ENCODE measurements at places on chromosomes 7 and 10.

DNA sequence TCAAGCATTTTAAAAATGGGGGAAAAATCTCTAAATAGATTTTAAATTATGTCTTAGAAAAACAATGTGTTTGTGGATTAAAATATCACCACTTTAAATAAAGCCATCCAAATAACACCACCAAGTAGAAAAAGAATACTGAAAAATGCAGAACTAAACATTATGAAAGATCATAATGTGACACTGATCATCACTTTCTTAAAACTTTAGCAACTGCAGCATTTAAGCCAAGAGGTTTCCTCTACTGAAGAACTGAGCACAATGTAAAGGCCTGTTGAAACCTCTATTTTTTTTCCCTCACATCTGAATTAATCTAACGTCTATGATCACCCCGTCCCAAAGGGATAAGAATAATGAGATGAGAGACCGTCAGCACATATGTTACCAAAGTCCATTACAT, 18.6 kb downstream of the MINDY3 start:
- DNase-seq, result no peak

DNA sequence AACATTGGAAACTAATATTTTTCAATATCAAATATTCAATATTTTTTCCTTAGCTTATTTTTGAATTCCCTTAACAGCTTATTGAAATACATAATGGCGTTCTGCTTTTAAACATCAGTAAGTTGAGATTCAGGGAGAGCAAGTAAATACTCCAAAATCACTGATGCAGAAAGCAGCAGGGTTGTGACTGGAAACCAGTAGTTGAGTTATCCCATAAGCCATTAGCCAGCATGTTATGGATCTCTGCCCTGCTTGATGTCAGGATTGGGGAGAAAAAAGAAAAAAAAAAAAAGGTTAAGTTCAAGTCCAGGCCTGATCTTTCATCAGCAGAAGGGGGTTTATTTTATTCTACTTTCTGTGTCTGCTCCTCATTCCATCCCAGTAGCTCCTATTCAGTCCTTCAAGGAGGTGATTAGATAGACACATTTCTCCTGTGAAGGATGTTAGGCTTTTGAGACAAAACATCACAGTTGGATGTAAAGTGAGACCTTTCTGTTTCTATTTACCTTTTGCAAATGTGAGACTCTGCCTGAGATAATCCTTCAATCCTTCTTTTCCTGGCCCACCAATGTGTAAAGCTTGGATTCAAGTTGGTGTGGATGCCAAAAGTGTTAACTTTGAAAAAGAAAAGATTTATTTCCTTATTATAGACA, 110.9 kb upstream of the HDAC9 start:
- no peak for DNase-seq

DNA sequence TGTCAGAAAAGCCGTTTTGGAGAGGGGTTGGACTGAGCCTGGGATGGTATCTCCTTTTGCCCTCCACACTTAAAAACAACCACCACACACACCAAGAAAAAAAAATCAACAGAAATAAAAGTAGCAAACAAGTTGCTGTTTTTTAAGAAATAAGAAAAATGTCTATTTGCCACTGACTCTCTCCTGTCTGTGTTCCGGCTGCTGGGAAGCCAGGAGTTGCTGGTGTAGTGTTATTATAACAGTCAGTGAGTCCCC, 163 bp downstream of the EGR2 start:
- no peak for DNase-seq

DNA sequence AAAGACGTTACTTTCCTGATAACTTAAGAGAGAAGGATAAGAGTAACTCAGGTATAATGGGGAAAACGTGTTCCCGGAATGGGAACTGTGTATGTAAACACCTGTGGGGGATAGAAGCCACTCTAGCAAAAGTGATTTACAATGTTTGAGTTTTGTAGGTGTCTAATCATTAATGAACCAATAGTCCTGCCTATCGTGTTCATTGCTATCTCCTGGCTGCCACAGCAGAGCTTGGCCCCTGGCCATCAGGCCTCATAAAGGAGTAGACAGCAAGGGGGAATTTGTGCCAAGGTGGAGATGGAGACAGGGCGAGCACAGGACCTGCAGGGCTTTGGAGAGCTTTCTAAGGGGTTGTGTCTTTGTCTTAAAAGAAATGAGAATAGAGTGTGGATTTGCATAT, 102.1 kb downstream of the GAD2 start:
- DNase-seq, result no peak

DNA sequence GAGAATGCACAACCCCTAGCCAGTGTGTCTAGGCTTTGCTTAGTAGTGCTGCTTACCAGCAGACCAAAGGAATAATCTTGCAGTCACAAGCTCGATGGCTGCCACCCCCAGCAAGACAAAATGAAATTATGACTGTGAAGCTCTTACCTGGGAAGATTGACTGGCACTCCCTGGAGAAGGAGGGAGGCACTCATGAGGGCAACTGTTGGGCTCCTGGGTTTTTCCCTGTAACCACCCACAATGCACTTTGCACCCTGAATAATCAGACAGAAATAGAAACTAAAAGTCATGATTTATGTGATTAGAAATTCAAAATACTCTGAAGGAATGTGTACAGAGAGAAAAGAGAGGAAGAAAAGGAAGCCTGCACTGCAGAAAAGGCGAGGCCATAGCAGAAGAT, 144.3 kb upstream of the DGKB start:
- no peak for DNase-seq

GRCh38 chr7:44438816-44439215, 51.6 kb downstream of the NUDCD3 start:
- no peak for DNase-seq

GRCh38 chr10:69653561-69653960, 23.5 kb downstream of the FAM241B start:
- no peak for DNase-seq

DNA sequence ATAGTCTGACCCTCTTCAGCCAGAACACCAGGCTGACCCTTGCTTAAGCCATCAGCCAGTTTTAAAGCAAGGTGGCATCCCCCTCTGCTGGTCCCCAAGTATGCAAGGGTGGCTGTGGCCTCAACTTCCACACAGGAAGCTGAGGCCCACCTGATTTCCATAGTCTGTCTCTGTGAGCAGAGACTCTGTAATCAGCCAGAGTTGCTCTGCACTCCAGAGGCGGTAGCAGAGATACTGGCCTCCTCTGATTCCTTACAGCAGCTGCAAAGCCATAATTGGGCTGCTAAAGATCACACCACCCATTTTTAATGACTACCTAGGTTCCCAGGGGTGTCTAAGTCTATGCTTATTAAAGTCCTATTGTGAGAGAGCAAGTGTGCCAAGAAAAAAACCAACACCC, 1.8 kb downstream of the PDAP1 start:
- no peak for DNase-seq
